ENCODE measurements at places on chromosomes 1 and 21.

DNA sequence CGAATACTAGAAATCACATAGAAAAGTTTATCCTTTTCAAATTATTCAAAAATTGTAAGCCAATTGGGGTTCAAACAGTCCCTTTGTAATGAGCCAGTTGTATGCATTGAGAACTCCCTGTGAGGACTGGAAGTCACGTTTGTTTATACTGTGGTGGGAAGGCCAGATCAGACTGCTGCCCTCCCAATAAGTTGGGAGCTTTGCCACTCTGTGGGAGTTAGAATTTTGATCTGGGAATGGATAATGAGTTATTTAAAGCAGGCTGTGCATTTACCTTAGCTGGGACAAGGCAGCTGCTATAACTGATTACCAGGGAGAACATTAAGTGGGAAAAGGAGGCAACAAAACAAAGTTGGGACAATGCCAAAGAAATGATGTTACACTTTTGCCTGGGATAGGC lies 178.8 kb downstream of the SDCCAG8 start:
- DNase-seq: no peak

- no peak for DNase-seq
These were observed 87.0 kb upstream of the C1orf21 start for GRCh38 chr1:184299796-184300195.

GRCh38 chr1:86687595-86687994 lies 16.8 kb upstream of the SH3GLB1 start:
- no peak for DNase-seq

DNA sequence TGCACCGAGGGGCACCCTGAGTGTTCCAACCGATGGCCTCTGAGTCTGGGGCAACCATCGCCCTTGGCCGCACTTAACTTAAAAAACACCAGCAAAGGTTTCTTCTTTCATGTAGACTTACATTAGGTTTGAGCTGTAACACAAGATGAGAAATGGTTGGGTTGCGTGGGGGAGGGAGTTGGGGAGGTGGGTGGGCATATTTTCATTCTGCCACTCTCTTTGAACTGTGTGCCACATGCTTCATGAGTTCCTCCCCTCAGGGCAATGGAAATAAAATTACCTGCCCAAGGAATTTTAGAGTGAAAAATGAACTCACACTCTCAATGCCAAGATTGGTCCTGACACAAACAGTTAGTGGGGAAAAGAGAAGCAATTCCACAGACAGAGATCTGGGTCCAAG lies 430.1 kb upstream of the USP24 start:
- DNase-seq: no peak

- no peak for DNase-seq
These were observed 11.1 kb upstream of the MSTO1 start for GRCh38 chr1:155598842-155599331.

- DNase-seq: no peak
These were observed 18.8 kb downstream of the PPP1R12B start for GRCh38 chr1:202367271-202367670.

- peak; percentile 5 for DNase-seq
These were observed 84.7 kb upstream of the HIVEP3 start for GRCh38 chr1:42003433-42003832.

GRCh38 chr1:154970631-154971340 lies at the start of gene SHC1:
TSS of gene SHC1 (minus strand) at chr1:154970747. CDS start at chr1:154970526, 221 bp downstream.
- peak; percentile 81 for DNase-seq

- DNase-seq: no peak
These were observed 22.9 kb downstream of the OVAAL start for GRCh38 chr1:180581635-180582039.

GRCh38 chr1:68506386-68506785 lies 9.5 kb upstream of the DEPDC1 start:
- DNase-seq: no peak

- DNase-seq: no peak
These were observed 44.7 kb downstream of the SLC30A10 start for GRCh38 chr1:219883400-219884332.

DNA sequence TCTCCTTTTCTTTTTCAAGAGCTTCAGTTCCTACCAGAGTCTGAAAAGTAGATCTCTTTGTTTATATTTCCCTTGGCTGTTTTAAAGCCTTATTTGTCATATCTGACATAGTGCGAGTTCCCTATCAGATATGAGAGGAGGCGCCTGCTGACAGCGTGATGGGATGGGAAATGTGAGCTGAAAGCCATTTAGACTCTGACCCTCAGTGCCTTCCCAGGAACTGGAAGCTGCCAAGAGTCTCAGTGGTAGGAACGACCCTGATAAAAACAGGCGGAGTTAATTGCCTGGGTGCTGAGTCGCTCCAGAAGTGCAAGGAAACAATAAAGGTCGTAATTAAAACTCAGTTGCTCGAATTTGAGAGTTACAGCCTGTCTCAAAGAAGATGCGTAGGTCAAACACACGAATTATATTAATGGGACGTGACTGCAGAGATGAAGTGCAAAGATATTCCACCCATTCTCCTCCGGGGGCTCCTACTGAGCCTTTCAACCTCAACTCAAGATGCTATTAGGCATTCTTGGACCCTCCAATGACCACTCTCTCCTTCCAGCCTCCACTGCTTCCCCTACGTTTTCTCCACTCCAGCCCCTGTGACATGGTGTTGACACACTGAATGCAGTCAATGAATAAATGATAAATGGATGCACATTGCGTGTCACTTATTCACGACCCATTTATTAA lies 84.6 kb downstream of the KAZN start:
- DNase-seq: no peak

DNA sequence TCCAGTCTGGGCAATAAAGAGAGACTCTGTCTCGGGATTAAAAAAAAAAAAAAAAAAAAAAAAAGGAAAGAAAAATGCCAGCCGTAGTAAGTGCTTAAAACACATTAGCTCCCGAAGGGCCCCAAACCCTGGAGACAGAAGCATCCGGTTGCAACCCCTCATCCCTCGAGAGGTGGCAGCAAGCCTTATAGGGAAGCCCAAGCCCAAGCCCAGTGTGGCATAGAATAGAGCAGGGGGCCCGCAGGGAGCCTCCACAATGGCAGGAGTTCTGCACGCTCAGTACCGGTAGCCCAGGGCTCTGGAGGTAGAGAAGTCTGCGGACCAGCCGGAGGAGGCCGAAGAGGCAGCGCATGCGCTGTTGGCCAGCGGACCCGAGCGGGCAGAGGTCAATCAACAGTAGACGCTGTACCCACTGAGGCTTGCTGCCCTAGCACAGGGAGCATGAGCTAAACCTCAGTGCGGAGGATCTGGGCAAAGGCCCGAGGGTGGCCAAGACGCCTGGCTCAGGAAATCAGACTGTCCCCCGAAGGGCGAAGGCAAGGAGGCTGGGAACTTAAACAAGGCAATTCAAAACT lies 34.1 kb upstream of the C1orf198 start:
- no peak for DNase-seq

- peak; percentile 40 for DNase-seq
These were observed 114.0 kb upstream of the RAB4A start for GRCh38 chr1:229156872-229157271.
